ENCODE measurements at places on chromosomes 16 and 17.

DNA sequence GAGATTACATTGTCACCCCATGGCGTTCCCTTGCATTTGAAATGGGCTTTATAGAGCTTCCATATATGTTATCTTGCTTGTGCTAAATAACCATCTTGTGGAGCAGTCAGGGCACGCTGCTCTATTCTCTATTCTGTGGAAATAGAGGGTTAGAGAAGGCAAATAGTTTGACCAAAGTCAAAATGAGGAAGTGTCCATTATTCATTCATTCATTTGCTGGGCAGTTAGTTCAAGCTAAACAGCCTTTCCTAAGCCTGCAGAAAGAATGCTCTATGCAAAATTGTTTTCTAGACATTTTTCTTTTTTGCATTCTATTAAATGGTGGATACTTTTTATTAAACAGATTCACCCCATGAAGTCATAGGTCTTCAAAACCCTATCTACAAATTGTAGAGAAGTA is 67.8 kb upstream of the ELAC2 start:
- no peak for DNase-seq

- DNase-seq: no peak
These were observed 45.8 kb downstream of the TEX2 start for GRCh38 chr17:64217249-64217691.

- peak; percentile 80 for DNase-seq
These were observed 65.8 kb downstream of the KPNA2 start for GRCh38 chr17:68101075-68101986.

DNA sequence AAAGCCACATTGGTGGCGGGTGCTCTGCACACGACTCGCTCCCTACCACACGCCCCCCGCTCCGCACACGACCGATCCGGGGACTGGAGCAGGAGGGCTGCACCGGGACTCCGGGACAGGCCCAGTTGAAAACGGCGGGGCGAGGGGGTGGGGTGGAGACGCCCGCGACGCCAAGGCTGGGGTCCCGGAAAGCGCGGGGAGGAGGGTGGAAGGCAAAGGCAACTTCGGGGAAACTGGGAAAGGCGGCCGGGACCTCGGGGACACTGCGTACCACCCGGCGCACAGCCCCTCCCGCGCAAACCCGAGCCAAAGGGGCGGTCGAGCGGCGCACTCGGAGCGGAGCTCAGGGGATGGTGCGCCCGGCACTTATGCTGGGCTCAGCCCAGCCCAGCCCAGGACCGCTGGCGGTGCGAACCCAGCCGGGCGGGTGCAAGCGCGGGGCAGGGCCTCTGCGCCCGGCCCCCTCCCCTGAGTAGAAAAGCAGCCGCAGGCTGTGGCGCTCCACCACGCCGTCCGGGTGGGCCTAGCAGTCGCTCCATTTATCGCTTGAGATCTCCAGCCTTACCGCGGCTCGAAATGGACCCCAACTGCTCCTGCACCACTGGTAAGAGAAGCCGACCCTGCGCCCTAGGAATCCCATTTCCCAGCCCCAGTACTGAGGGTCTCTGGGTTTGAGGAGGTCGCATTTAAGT is at the start of gene MT1M:
MT1M (plus strand) TSS at position 504 of the 692 bp plus-strand sequence; CDS start at position 577, 73 bp downstream.
- DNase-seq: no peak

DNA sequence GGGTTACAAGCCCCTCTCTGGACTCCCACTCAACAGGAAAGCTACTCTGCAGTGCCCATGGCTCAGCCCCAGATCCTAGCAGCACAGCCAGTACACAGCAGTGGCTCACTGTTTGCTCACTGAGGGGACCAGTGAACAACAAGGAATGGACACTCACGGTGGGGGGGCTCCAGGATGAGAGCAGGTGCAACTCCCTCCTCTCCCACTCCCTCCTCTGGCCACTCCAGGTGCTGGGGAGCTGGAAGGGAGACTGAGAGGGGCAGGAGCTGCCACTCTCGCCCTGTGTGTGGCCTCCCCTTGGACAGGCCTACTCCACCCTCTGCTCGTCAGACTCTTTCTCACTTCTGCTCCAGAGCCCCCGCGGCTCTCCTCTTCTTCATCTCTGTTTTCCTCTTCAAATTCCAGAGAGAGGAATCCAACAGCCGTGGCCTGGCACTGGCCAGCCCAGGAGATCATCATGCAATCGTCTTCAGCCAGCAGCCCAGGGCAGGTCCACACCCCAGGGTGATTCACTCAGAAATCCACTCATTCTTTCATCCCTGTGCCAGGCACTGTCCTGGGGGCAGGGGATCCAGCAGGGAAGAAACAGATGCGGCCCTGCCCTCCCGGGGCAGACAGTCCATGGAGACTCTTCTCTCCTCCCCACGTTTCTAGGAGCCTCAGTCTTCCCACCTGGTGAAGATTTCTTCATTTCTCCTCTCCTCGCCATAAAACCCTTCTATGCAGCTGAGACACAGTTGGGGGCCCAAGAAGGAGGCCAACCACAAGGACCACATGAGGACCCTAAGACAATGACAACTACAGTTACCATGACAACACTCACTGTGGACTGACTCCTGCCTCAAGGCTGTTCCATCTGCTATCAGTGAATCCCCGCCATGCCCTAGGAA is 30.7 kb downstream of the CFAP20 start:
- no peak for DNase-seq

GRCh38 chr17:7650509-7651096 is at the start of gene ATP1B2:
Gene ATP1B2 (plus strand): TSS chr17:7650926. CDS start chr17:7651519, 593 bp downstream.
- peak; percentile 78 for DNase-seq

- DNase-seq: no peak
These were observed 1.5 kb downstream of the GAS7 start for GRCh38 chr17:10196941-10197340.

GRCh38 chr17:52156576-52157570 is 1.6 kb downstream of the CA10 start:
- DNase-seq: no peak

GRCh38 chr17:32773856-32774694 is 102.8 kb downstream of the MYO1D start:
- DNase-seq: no peak

- DNase-seq: no peak
These were observed 158.8 kb downstream of the AATF start for GRCh38 chr17:37107406-37108083.

- DNase-seq: no peak
These were observed 67.2 kb upstream of the CIBAR2 start for GRCh38 chr16:85179344-85180046.

DNA sequence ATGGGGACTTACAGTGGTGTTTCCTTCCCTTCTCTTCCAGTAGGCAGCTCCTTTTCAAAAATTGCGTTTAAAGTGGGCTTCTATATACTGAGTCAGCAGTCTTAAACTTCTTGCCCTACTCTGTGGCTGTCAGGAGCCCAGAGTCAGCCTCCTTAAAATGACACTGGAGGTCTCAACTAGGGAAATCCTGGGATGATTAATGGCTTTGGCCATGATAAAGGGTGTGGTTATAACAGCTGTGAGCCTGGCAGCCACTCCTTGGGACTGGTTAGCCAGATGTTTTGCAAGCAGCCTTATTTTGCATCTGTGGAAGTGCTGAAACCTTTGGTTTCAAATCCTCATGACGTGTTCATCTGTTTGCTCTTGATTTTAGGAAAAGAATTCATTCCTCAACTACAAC is 25.0 kb downstream of the TAC4 start:
- DNase-seq: no peak

- DNase-seq: no peak
These were observed 394.0 kb upstream of the MON1B start for GRCh38 chr16:76796978-76797377.

DNA sequence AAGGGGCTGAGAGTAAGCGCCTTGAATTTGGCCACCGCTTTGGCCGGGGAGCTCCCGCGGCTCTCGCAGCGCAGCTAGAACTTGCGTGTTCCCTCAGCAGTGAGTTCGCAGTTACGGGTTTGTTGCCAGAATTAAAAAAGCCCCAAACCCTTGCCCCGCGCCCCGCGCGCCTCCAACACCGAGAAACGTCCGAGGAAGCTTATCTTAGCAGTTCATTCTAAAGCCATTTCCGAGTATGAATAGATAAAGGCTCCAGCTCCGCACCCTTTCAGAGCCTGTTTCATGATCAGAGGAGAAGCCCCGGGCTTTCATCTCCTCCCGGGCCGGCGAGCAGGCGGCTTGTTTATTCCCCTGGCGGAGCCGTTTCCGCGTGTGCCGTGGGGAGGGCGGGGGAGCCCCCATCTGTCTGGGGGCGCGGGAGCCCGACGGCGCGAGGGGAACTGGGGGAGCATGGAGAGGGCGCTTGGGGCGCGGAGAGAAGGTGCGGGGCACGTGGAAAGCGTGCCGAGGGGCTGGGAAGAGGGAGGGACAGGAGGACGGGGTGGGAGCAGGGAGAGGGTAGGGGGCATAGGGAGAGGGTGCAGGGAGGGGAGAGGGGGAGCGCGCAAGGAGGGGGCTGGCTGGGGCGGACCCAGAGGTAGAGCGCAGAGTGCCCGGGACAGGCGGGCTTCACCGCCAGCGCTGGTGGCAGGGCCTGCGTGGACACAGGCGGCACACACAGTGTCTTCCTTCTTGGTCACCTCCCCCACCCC is 9.9 kb downstream of the TBX4 start:
- DNase-seq: no peak
